Stimulated activated CD4-positive, alpha-beta T cell treated with anti-CD3 and anti-CD28 coated beads, TNF-alpha, amount 100 ng/mL, for 24 hours (primary cell): ENCODE measurements at places on chromosomes 3 and 15.

- DNase-seq, result no peak
Measured at GRCh38 chr15:72965671-72966070, 86.6 kb upstream of the NEO1 start.

DNA sequence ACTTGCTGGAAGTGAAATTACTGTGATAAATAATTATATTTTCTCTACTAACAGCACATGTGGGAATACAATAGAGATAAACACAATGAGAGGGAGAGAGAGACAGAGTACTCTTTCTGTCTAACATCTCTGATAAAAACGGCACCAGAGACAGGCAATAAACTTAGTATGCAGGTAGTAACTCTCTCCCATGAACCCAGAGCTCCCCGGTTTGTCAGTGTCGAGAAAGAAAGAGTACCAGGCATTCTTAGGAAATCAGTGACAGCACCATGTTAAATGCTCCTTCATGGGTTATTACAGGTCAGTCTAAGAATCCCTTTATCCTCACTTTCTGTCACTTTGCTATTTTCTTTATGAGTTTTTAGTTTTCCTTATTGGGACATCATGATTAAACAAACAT is 110.7 kb upstream of the EPHA3 start:
- no peak for DNase-seq

GRCh38 chr3:168422843-168423242 is 327.1 kb upstream of the GOLIM4 start:
- no peak for DNase-seq

- DNase-seq, result no peak
Measured at GRCh38 chr15:57045741-57046382, 127.4 kb downstream of the TCF12 start.

DNA sequence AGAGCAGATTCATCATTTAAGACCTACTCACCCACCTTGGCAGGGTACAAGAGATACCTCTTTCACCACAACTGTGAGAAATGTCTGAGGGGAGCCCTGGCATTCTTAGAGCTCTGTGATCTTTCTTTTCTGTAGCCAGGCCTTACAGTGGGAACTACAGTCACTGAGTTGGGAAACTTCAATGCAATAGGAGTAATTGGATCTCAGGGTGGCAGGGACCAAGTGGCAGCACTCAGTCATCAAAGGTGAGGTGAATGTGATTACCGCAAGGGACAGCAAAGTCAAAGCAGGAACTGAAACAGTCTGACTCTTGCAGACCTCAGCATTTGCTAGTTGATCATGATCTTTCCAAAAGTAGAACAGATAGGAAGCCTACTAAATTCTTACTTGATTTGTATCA is 7.2 kb upstream of the MCF2L2 start:
- no peak for DNase-seq

DNA sequence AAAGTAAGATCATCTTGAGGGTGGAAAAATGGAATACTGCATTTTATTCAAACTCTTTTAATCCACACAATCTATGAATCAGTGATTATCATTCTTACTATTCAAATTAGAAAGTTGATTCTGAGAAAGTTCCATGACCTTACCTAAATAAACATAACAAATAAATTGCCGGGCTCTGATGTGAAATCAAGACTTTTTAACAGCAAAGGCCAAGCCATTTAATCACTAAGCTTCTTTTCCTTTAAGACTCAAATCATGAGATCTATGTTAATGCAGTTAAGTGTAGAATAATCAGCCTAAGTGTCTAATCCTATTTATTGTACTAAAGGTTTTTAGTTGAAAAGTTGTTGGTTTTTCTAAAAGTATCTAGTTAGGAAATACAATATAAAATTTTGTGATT is 857.0 kb downstream of the SI start:
- no peak for DNase-seq

GRCh38 chr3:71103430-71103921 is 480.1 kb downstream of the FOXP1 start:
- no peak for DNase-seq

GRCh38 chr3:196063456-196063855 is 18.4 kb downstream of the TFRC start:
- no peak for DNase-seq

- no peak for DNase-seq
Measured at GRCh38 chr3:181358562-181358961, 353.2 kb upstream of the SOX2 start.

- no peak for DNase-seq
Measured at GRCh38 chr3:158355623-158356588, 215.1 kb upstream of the MLF1 start.

DNA sequence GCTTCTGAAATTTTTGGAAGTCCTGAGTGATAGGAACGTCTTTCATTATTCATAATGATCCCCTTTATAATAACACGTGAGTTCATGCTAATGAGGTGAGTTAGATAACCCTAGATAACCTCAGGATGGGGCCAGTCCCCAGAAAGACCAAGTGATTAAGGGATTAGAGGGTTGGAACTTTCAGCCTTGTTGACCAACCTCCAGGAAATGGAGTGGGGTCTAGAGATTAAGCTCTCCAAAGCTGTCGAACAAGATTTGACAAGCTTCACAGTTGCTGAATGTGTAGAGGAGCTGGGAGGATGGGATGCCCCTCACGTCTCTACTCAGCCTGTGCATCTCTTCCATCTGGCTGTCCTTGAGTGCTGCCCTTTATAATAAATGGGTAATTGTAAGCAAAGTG is 107.1 kb downstream of the ZMAT3 start:
- no peak for DNase-seq
